ENCODE measurements at places on chromosomes 11 and 22.

- no peak for DNase-seq
Observed at GRCh38 chr11:118180300-118180703, 3.9 kb upstream of the SCN2B start.

DNA sequence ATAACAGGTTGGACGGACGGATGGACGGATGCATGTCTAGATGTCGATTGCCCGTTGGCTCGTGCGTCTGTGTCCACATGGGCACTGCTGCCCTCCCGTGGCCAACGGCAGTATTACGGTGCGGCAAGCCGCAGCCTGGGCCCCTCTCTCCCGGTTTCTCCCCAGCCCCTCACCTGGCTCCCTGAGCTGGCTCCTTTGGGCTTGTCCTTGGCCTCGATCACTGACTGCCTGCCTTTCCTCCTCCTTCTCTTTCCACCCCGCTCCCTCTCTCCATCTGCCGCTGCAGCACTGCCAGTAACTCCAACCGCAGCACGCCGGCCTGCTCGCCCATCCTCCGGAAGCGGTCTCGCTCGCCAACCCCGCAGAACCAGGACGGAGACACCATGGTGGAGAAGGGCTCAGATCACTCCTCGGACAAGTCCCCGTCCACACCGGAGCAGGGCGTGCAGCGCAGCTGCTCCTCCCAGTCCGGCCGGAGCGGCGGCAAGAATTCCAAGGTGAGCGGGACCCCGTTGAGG is 77.3 kb downstream of the SCN3B start:
- peak; percentile 34 for DNase-seq

- no peak for DNase-seq
Observed at GRCh38 chr11:17452668-17453067, 24.0 kb downstream of the ABCC8 start.

- DNase-seq = no peak
Observed at GRCh38 chr11:61092280-61092766, 10.0 kb upstream of the CD5 start.

DNA sequence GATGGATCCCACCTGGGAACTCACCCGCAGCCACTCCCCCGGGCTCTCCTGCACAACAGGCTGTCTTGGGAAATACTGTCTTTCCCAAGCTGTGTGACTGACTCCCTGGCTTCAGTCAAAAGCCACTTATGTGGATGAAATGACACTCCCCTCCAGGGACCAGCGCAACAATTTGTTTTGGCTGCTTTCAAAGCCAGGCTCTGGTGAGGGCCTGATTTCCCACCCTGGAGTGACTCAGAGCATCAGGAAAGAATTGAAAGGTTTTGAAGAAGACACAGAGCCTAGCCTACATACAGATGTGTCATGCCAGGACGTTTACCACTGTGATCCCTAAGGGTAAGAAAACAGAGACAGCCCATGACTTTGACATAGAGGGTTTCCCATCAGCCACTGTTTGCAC is 550.5 kb downstream of the MIAT start:
- DNase-seq = no peak

- DNase-seq = no peak
Observed at GRCh38 chr11:47233051-47233450, 15.6 kb downstream of the ACP2 start.

GRCh38 chr11:129282634-129283033 is 90.5 kb upstream of the ARHGAP32 start:
- no peak for DNase-seq
